Kidney tubule cell (primary cell): ENCODE measurements at places on chromosomes 4 and X.
A peak's percentile ranks its signal among the peaks of the same experiment; 100 is the strongest.

- no peak for DNase-seq
These were observed 19.5 kb downstream of the SUV39H1 start for GRCh38 chrX:48715876-48716502.

- DNase-seq: peak; percentile 11
These were observed 56.8 kb downstream of the RXFP1 start for GRCh38 chr4:158578476-158578875.

GRCh38 chrX:129747533-129747932 lies 8.8 kb downstream of the XPNPEP2 start:
- no peak for DNase-seq

GRCh38 chr4:95446173-95446572 lies 102.6 kb downstream of the UNC5C start:
- no peak for DNase-seq

DNA sequence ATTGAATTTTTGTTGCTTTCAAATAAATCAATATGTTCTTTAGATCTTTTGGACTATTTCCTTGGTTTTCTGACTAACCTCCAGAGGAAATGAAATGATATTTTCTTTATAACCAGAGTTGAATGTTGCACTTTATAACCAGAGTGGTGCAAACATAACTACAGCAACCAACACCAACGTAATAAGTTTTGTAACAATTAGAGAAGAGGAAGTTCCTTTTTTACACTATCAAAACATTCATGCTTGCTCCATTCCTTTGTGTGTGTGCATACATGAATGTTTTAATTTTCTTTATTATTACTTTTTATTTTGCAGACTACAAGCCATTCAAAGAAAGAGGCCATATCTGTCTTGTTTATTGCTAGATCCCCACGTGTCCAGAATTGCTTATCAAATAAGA lies 193.0 kb upstream of the PPP3CA start:
- no peak for DNase-seq

GRCh38 chrX:16491461-16491860 lies 158.5 kb upstream of the S100G start:
- DNase-seq: no peak

GRCh38 chr4:98641906-98642668 lies 16.3 kb downstream of the TSPAN5 start:
- no peak for DNase-seq

DNA sequence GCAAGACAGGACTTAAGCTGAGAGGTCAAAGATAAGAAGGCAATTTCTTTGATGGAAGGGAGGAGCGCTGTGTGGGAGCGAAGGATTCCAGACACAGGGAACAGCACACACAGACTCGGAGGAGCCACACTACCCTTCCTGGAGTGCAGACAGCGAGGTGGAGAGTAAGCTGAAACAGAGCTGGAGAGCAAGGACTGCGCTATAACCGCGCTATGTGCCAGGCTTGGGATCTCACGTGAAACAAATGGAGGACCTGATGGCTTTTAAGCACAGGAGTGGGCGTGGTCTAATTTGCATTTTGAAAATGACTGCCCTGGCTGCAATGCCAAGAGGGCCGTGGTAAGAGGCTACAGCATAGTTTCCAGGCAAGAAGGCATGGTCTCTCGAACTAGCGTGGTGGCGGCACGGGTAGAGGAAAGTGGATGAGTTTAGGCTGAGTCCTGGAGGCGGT lies 113.9 kb upstream of the SORBS2 start:
- no peak for DNase-seq

DNA sequence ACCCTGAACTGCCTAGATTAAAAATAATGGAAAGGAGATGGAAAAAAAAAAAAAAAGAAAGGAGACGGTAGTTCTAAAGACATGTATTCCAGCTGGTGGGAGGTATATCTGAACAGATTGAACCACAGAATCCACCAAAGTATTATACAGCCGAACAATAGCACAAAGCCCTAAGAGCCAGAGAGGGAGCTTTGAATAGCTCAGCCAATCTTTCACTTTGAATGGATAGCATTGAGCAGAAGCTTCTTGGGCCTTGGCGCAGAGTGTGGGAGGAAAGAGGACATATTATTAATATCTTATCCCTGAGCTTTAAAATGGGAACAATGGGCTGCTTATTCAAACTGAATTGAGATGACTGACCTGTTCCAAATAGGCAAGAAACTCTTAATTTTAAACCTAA lies 147.8 kb upstream of the PAQR3 start:
- DNase-seq: no peak

DNA sequence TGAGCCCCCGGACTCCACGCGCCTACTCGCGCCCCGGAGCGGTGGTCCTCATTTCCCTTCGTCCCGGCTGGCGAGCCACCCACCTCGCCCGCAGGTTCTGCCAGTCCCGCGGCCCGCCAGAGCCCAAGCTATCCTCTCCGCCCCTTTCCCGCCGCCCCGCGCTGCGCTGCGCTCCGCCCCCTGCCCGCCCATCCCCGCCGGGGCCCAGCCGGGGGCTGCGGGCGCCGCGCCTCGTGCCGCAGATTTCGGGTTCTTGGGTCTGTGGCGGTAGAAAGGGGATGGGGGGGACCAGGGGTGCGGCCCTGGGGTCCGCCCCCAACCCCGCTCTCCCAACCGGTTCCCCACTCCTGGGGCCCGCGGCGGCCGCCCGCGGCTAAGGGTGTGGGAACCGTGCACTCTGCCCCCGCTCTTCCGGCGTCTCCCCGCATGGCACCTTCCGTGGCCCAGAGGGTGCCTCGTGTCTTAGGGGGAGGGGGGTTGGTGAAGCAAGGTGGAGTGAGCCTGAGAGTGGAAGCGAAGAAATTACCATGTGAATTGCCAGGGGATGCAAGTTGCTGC lies 650.8 kb upstream of the DIPK2B start:
- peak; percentile 66 for DNase-seq

GRCh38 chrX:19349264-19349663 lies 5.5 kb downstream of the PDHA1 start:
- DNase-seq: no peak
